ENCODE measurements at places on chromosomes 11 and 22.

DNA sequence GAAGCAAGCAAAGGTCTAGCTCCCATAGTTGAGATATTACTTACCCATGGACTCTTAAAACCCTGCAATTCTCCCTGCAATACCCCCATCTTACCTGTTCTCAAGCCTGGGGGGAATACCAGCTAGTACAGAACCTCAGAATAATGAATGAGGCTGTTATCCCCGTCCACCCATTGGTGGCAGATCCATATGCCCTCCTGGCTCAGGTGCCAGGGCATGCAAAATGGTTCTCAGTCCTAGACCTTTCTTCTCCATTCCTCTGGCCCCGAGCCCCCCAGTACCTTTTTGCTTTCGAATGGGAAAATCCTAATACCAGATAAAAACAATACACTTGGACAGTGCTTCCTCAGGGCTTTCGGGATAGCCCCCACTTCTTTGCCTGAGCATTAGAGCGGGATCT, 86.4 kb downstream of the PIWIL4 start:
- DNase-seq, result no peak

GRCh38 chr11:94938095-94939055, 35.0 kb downstream of the CWC15 start:
- DNase-seq, result no peak

- no peak for DNase-seq
Measured at GRCh38 chr11:65576867-65577755, 1.3 kb downstream of the EHBP1L1 start.

GRCh38 chr11:85096939-85097338, 530.2 kb downstream of the DLG2 start:
- no peak for DNase-seq

DNA sequence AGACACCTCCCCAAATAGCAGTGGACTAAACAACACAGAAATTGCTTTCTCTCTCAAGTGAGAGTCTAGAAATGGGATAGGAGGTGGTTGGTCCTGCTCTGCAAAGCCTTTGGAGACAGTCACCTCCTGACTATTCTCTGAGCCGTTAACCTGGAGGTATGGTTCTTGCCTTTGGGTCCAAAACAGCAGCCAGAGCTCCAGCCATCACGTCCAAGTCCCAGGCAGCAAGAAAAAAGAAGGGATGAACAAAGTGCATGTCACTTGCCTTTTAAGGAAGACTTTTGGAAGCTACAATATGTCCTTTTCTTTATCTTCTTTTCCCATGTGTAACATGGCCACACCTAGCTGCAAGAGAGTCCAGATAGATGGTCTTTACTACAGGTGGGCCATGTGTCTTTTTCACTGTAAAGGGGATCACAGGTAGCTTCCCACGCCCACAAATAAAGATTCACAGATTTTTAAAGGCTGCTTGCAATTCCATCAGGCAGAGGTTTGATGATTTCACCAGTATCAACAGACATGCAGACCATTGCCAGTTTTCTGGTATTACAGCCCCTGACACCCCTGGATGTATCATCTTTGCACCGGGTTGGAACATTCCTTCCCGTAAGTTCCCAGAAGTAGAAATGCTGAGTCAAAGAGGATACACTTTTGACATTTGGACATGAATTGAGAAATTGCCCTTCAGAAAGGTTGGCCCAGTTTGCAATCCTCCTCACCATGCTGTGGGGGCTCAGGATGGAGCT, 66.0 kb downstream of the MYEOV start:
- DNase-seq, result no peak

GRCh38 chr11:117925198-117925925, 3.8 kb downstream of the TMPRSS13 start:
- DNase-seq, result no peak

GRCh38 chr11:83033972-83034672, 37.6 kb downstream of the RAB30 start:
- peak; percentile 44 for DNase-seq

Measured in NCI-H1105 (cell line).